Memory B cell (primary cell): ENCODE measurements at places on chromosomes 7 and 10.

DNA sequence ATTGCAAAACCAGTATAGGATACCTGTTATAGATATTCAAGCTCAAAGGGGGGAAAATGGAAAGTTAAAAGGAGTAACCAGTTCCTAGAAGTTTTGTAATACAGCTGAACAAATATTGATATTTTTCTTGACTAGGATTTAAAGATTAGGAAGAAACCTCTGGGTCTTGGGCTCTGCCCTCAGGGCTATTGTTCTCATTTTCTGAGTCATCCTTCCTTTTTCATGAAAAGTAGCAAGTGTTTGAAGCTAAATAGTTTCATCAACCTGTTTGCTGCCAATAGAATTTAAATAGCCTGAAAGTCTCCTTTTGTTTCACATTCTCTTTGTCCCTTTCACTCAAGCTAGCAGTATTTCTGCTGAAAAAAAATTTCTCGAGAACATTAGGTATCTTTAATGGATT is 1061.1 kb upstream of the GHITM start:
- DNase-seq, result no peak

- DNase-seq, result no peak
Measured at GRCh38 chr7:55348502-55348901, 16.6 kb upstream of the LANCL2 start.

DNA sequence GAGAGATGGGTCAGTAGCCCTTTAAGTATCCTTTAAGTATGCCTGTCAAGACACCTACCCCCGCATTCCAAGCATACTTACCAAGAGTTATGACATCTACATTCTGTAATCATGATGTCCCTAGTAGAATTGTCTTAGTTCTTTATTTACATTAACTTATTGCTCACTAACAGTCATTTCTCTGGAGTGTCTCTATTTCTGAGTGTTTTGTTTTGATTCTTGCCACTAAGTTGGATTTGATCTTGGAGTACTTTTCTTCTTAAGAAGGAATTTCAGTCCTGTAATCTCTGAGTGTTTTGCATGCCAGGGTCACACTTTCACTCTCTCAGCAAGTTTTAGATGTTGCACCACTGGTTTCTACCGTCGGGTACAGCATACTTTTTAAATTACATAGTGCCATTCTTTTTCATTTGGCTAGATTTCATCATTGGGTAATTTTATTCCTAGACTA is 1053.9 kb downstream of the KCNMA1 start:
- DNase-seq, result no peak

DNA sequence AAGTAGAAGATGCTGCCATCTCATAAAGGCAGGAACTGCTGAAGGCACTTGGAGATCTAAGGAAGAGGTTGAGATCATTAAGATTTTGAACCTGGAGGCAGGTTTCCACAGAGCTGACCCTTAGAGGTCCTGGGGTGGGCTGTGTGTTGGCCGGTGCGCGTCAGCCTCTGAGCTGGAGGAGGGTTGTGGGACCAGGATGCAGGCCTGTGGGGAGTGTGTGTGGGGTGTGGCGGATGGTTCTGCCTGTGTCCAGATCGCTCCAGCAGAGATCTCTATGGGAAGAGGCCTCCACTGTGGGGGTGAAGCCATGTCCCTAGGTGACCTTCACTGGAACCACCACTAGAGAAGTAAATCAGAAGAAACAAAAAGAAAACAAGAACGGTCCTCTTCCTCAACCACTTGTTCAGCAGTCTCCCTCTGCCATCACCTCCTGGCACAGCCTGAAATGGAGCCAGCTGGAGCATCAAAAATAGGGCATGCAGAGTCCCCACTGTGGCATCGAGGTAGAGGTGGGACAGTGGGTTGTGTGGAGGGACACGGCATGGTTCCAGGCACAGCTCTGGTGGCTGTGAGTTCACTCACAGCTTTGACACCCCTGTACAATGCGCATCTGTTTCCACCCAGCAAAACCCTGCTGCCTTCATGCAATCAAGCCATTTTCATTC is 453.8 kb downstream of the TCERG1L start:
- no peak for DNase-seq

GRCh38 chr7:8184221-8184620 is 77.7 kb downstream of the ICA1 start:
- DNase-seq, result no peak
